CD8-positive, alpha-beta memory T cell (primary cell): ENCODE measurements at places on chromosomes 7 and 10.

DNA sequence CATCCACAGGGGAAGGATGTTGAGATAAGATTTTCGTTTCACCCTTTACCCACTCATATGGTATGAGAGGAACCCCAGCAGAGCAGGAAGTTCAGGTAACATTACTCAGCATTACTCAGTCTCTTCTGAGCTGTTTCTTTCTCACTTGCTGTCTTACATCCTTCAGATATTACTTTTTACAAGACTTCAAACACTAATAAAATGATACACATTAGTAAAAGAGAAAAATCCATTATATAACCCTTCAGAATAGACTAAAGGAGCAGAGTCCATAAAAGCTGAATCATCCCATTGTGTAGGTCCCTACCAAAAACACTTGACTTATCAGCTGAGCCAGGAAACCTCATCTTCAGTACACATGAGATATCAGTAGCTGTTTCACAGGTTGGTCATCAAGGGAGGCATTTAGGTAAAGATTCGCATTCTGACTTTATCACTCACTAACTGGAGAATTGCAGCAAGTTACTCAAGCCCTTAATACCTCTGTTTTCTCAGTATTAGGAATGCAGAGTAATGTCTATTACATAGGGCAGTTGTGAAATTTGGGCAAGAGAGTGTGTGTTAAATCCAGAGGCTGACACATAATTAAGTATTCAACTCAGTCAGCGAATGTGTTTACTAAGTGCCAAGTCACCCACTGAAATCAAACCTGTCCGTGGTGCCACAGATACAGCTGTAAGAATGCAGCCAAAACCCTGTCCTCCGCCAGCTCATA is 44.7 kb downstream of the KLF6 start:
- DNase-seq: no peak

- peak; percentile 14 for DNase-seq
Observed at GRCh38 chr7:123748171-123748733, 551 bp downstream of the WASL start.

DNA sequence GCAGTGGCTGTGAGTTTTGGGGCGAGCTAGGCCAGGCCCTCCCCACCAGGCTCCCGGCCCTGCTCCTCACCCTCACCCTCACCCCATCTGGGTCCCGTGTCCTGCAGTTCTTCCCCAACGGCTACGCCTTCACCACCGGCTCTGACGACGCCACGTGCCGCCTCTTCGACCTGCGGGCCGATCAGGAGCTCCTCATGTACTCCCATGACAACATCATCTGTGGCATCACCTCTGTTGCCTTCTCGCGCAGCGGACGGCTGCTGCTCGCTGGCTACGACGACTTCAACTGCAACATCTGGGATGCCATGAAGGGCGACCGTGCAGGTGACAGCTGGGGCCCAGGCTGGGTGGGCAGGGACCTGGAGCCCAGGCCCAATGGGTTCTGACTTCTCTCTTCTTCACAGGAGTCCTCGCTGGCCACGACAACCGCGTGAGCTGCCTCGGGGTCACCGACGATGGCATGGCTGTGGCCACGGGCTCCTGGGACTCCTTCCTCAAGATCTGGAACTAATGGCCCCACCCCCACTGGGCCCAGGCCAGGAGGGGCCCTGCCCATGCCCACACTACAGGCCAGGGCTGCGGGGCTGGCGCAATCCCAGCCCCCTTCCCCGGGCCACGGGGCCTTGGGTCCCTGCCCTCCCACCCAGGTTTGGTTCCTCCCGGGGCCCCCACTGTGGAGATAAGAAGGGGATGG is 4.9 kb downstream of the GNB2 start:
- no peak for DNase-seq

GRCh38 chr10:1709161-1709560 is 28.2 kb downstream of the ADARB2 start:
- no peak for DNase-seq

DNA sequence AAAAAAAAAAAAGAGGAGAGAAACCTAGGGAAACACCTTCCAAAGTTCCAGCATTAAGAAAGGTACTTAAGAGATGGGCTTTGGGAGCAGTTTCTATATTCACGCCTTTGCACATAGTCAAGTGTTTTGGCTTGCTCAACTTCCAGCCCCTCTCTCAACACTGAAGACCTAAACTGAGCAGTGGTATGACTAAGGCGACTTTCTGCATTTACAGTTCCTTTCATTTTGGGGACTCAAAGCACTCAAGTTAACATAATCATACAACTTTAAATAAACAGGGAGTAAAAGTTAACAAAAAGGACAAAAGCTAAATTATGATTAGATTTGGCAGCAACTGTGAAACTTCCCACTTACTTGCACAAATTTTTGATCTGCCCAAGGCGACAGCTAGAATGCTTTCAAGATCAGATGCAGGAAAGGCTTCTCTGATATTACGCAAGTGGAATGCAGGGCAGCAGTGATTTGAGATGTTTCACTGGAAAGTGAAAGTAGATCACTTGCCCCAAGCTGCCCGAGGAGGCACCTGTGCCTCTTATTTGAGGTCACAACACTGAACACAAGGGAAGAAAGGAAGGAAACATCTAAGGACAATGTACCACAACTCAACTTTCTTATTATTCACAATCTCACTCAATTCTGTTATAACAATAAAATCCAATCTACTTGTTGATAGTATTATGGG is 199.5 kb downstream of the SKAP2 start:
- peak; percentile 3 for DNase-seq

- no peak for DNase-seq
Observed at GRCh38 chr7:130337410-130337971, 7.1 kb upstream of the CPA5 start.

DNA sequence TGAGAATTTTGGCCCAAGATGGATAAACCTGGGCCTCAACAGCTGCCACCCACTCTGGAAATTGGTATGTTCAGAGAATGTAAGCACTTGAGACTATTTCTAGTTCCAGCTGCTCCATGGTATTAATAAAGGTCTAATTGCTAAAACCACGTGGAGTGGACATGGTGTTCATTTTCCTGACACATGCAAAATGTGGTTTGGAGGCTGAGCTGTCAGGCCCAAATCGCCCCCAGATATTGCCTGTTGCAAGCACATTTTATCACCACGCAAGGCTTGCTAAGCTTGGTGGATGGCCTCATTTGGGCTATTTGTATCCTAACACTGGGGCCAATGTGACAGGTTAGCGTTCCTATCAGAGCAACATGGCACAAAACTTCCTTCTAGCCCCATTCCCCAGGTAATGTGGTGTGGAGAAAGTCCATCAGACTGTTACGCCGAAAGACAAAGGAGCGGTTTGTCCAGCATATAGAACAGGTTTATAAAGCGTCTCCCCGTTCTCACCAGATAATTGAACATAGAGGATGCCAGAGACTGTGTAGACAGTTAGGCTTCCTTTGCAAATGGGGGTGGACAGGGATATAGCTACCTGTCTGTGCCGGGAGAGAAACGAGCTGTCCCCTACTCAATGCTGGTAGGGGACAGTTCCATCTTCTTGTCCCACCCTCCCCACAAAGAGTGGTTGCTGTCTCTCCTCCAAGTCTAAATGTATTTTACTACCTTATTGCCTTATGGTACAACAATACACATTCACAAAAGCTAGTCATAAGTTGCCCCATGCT is 78.0 kb upstream of the ANKRD1 start:
- no peak for DNase-seq
